T follicular helper cell (primary cell): ENCODE measurements at places on chromosomes 5 and 9.

DNA sequence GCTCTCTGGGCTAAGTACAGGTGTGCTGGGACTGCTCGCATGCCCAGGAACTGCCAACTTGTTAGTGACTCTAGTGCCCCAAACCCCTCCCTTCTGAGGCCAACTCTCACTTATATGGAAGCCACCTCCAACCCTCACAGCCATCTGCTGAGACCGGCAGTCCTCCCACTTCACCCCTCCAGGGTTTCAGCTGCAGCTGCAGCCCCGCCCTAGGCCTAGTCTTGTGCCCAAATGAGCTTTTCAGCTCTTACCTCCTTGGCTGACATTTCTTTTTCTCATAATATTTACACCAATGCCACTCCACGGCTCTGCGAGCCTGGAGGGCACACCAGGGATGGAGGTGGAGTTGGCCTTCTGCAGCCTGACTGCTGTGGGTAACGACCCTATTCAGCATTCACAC, 166.6 kb downstream of the ROR2 start:
- DNase-seq: no peak

DNA sequence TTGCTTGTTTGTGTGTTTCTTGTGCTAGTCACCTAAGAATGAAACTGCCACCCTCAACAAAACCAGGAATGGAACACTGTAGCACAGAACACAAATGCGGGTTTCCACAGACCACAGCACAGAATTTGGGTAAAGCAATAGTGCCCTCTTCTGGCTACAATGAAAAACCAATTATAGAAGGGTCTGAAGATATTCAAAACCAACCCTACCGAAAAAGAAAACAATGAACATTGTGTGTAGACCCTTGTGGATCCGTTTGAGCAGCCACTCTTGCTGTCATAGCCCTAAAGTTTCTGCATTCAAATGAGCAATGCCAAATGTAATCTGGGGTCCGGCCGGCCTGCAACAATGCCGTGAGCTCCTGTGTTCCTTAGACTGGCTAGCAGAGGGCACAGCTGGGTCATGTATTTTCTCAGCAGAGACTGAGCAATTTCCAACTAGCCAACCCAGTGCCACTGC, 8.3 kb upstream of the ENC1 start:
- DNase-seq: no peak

- no peak for DNase-seq
These were observed 465.5 kb downstream of the DNAH5 start for GRCh38 chr5:13478831-13479465.

DNA sequence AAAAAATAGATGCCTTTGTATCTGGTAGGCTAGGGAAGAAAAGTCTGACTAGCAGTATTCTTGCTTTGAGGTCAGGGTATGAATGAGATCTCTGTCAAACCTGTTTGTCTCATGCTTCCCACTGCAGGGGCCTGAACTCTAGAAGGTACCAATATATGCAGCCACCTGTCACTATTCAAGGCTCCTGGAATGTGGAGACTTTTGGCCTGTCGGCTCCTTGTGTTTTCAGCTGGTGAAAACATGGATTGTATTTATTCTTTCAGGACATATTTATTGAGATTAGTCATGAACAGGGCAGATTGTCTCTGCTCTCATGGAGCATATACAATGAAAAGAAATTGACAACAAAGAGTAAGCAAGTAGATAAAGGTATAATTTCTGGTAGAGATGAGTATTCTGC, 255.8 kb downstream of the ARHGAP26 start:
- DNase-seq: no peak

- no peak for DNase-seq
These were observed 59.3 kb upstream of the ANGPTL2 start for GRCh38 chr9:127181595-127182190.

- no peak for DNase-seq
These were observed 98.3 kb downstream of the F2RL2 start for GRCh38 chr5:76524868-76525267.

DNA sequence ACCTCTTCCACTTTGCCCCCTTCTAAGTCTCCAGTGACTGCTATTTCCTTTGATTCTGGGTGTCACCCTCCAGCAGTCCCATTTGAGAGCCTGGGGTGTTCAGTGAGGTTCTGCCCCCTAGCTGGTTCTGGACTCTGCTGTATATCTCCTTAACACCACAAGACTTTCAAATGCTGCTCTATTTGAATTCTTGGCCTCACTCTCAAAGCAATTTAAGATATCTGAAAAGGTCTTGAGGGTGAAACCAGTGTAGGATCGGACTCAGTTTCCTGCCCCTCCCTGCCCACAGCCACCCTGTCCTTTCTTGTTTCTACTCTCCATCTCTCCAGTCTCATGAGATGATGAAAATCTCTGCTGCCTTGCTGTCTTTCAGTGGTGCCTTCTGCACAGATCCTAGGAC, 280.9 kb downstream of the TENT4A start:
- DNase-seq: no peak

- DNase-seq: no peak
These were observed 17.1 kb downstream of the MTREX start for GRCh38 chr5:55324815-55325418.

DNA sequence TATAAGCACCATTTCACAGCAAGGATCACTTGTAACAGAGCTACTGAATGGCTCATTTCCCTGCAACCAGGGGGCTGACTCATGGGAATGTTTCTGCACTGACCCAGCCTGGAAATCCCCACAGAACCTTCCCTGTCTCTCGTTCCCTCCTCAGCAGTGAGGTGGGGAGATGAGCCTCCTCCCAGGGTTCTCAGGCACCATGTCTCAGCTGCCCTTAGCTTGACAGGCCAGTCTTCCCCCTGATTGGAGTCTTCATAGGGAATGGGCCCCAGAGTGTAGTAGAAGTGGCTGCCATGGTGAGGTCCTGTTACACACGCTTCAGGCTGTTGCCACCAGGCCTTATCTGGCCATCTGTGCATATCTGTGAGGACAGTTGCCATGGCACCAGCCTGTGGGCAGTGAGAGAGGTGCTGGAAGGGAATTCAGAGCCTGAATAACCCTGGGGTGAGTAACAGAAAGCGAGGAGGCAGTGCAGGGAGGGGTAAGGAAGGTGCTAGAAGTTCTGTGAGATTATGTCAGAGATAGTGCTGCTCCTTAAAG, 324.4 kb downstream of the ENC1 start:
- DNase-seq: no peak

DNA sequence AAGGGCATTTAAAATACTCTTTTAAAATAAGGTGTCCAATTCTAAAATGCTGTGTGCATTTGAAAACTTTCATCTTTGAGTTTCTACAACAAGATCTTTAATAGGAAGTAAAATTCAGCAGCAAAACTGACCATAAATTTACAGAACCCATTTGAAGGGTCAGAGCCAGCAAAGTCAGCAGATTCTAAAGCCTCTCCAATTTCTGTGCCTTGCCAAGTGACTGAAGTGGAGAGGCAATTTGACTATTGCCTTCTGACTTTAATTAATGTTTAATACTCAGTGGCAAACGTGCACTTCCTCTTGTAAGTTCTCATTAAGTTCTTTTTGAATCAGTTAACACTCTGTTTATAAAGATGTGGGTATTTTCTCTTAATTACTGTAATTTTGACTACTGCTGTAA, 155.2 kb downstream of the BAAT start:
- no peak for DNase-seq
